Transverse colon (tissue), 4 donors: ENCODE measurements at places on chromosomes 3 and 15.

DNA sequence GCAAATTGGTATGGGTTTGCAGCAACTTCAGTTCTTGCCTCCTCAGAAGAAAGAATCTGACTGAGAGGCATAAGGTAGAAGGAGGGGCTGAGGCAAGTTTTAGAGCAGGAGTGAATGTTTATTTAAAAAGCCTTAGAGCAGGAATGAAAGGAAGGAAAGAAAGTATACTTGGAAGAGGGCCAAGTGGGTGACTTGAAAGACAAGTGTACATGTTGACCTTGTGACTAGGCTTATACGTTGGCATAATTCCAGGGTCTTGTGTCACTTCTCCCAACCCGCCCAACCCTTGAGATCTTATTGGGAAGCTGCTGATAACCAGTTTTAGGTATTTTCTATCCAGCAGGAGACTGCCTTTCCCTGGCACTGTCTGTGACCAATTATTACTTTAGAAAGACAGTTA, 436.9 kb upstream of the ZNF717 start:
- no peak for DNase-seq

GRCh38 chr3:38458796-38459498, 5.3 kb downstream of the ACVR2B start:
- DNase-seq = peak; percentile 71

- peak; percentile 26 for DNase-seq
Observed at GRCh38 chr15:63322541-63322940, 45.1 kb downstream of the APH1B start.

GRCh38 chr3:56364665-56365064, 103.6 kb downstream of the ERC2 start:
- no peak for DNase-seq

DNA sequence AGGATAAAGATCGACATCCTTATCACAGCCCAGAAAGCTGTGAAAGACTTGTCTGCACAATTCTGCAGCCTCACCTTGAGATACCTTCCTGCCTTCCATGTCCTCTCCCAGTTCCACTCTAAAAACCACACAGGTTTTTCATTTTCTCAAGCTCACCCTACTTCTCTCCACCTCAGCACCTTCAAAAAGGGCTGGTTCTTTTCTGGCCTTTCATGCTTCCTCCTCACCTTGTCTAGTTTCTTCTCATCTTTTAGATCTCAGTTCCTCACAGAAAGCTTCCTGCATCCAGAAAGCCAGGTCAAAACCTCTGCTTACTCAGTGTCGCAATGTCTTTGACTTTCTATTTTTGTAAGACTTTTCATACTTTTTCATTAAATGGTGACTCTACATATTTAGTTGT, 140.2 kb upstream of the STT3B start:
- no peak for DNase-seq

GRCh38 chr15:36831125-36831903, 251.9 kb downstream of the CDIN1 start:
- DNase-seq = no peak

- DNase-seq = peak; percentile 50
Observed at GRCh38 chr3:141686466-141687291, 51.4 kb upstream of the RNF7 start.

DNA sequence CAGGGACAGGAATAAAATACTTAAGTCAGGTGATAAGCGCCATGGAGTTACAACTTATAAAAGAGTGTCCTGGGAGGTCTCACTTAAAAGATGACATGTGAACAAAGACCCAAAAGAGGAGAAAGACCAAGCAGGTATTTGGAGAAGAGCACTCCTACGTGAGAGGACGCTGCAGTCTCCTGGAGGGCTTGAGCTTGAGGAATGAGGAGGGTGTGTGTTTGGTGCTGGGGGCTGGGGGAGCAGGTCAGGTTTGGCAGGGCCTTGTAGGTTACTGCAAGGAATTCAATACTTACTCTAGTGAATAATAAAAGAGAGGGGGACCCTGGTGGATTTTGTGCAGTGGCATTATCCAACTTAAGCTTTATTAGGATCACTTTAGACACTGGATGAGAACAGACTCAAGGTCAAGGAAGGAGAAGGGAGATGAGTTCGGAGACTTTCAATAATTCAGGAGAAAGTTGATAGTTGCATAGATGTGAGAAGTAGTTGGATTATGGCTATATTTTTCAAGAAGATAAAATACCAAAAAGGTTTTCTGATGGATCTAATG, 32.4 kb downstream of the TNIK start:
- no peak for DNase-seq
